ENCODE measurements at places on chromosomes 7 and 10.

DNA sequence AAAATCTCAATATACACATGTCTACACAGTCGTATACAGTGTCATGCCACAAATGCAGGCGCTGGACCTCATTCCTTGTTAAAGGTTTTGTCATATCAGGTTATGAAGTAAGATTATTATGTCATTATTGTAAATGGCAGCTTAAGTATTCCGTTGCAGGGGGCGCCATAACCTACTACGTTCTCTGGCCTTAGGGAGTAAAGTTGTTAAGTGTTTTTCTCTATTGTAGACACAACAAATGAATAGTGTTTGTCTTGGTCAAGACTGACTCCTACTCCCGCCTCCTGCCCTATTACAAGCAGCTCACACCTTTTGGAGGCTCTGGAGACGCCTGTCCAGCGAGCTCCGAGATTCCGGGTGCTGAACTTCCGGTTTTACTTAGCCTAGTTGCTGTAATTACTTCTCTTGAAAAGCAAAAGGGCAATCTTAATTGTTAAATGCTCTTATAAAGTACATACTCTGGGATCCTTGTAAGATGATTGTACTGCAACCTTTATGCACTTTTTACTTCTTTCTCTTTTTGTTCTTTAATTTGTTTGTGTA lies 994 bp downstream of the GATAD1 start:
- DNase-seq: peak; percentile 58

DNA sequence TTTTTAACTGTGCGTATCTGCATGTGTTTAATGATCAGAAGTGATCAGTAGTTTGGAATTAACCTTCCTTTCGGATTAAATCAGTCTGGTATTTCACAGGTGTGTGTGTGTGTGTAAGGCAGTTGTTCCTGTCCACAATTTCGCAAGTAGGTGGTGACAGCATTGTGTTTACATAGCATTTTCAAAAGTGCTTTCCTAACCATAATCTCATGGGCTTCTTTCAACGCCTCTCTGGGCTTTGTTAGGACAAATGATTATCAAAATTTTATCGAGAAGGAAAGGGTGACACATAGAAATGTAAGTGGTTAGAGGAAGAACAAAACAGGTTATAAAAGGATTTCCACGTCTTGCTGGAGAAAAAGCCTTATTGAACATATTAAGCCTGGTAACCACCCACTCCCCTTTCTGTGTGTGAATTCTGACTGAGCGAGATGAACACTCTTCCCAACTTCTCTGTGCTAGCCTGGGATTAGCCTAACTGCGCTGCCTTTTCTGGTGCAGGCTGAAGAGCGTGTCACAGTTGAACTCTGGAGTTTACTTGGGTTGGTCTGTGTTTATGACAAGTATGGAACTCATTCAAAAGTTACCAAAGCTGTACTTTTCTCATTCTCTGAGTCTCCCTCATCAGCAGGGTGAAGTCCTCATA lies 292.3 kb upstream of the PITRM1 start:
- no peak for DNase-seq

DNA sequence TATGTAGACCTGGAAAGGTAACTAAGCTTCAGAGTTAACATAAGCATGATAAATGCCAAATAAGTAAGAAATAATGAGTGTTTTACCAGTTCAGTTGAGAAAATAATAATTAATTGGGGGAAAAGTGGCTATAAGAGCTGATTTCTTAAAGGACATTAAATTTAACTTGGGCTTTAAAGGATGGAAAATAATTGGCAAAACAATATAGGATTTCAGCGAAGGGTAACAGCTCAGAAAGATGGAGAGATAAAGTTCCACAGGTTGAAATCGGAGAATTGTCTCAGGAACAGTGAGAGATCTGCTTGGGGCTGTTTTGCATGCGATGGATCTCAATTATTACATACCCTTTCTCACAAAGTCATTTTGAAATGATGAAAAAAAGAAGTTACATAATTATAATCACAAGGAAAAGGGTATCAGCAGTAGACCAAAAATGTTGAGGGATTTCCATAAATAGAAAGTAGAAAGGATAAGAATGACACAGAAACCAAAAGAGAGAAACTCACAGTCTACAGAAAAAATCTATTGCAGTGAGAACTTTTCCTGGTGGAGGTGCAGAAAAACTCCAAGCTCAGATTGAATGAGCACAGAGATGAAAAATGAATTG lies 40.1 kb upstream of the ITGB8 start:
- no peak for DNase-seq

GRCh38 chr7:147894271-147894670 lies 696.3 kb upstream of the C7orf33 start:
- peak; percentile 5 for DNase-seq

DNA sequence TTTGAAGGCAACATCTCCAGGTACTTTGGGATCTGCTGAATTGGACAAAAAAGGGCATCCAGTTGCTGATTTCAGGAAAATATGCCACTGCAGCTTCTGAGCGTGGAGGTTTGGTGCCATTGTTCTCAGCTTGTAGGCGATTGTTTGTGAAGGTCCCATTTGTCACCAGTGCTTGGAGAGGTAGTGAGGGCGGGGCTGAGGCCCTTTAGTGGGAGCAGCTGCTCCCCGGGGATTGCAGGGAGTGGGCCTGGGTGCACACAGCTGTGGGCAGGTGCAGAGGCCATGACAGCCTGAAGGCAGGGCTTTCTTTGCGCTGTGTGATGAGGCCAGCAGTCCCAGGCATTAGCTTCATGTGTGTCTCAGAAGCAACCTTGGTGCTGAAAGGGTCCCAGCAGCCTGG lies 3.9 kb downstream of the FAM20C start:
- DNase-seq: no peak

DNA sequence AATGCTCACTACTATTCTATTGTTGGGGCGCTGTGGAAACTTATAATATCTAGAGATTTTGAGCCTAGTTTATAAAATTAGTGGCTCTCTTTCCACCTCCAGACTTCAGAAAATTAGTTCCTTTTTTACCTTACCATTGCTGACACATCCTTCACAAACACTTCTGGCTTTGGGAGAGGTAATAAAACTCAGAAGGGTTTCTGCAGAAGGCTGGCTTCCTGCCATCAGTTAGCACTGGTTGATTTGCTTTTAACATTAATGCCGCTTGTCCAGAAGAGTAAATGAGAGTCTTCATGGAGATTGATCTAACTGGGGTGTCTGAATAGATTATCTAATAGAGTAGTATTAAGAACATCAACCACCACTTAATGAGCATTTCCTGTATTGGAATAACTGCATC lies 20.3 kb downstream of the ACSM6 start:
- DNase-seq: no peak

GRCh38 chr7:98187138-98187502 lies 24.1 kb upstream of the BHLHA15 start:
- DNase-seq: no peak

- no peak for DNase-seq
These were observed 20.5 kb upstream of the JAZF1 start for GRCh38 chr7:28201131-28201530.

GRCh38 chr7:103573479-103574058 lies 127.6 kb upstream of the SLC26A5 start:
- peak; percentile 33 for DNase-seq

DNA sequence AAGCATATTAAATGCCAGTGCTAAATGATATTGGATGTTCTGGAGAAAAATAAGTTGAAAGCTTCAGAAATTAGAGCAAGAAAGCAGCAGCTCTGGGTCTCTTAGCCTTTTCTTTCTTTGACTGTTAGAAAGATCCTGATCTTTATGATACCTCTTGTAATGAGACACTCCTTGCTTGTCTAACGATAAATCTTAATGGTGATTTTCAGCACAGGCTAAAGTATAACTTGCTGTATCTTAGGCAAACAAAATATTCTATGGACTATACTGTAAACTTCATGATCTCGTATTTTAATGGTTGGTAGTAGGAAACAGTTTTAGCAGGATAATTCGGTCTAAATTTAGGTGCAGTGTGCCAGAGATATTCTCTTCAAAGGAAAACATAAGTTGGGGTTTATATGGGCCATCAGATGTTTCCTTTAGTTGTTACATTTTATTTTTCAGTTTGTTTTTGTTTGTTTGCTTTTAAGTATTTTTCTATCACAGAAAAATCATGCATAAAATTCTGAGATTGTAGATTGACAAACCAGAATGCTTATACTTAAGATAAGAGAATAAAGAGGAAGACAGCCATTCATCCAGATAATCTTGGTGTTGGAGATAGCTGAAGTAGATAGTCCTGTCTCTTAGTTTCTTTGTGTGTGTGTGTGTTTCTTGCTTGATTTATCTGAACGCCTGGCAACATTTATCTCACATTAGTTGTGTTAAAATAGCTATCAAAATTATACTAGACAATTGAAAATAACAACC lies 4.7 kb downstream of the CASD1 start:
- no peak for DNase-seq

DNA sequence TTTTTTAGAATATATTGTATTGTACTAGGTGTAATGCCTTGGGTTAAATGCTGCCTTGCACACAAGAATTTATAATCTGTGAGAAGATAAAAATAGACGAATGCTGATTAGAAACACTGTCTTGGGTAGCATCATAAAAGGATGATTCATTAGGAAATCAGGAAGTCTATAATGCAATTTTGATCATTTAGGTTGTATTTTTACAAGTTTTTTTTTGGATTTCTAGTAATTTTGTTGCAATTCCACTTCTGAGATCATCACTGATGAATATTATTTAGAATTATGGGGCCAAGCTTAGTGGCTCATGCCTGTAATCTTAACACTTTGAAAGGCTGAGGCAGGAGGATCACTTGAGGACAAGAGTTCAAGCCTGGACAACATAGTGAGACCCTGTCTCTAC lies 29.6 kb downstream of the WBP1L start:
- DNase-seq: no peak
